ENCODE measurements at places on chromosomes 3 and 15. TPM values are rescaled to one million over a fixed set of nuclear protein-coding genes. Genes with fewer than 3 reads are reported as not detected.

SCAMP5 gene
- 43.3 TPM for total RNA-seq

DNA sequence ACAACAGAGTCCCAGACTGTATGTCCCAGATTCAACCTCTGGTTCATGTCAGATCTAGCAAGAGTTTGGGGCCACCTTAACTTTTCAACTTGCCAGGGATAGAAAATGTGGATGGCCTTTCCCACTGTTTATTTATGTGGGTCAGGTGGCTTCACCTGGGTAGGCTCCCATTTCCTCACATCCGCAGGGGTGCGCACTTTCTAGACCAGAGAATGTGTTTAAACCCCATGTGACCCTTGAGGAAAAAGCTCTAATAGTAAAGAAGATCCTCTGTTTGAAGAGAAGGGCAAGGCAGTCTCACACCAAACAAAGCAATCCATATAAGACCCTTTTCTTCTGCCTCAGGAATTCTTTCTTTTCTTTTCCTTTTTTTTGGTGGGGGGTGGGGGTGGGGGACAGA lies 167.2 kb upstream of the TSC22D2 start:
- DNase-seq: peak; percentile 52
- H3K27ac ChIP-seq: no peak overlapping the region
- no peaks in the 10 kb centered on the region for H3K36me3 ChIP-seq
- H3K27me3 ChIP-seq: no peaks in the 10 kb centered on the region

GRCh38 chr3:149245738-149246451 lies 24.3 kb upstream of the CP start:
- no peak overlapping the region for H3K4me3 ChIP-seq
- no peak for DNase-seq
- H3K27me3 ChIP-seq: peaks cover 31% of the 10 kb centered on the region
- H3K27ac ChIP-seq: no peak overlapping the region

DNA sequence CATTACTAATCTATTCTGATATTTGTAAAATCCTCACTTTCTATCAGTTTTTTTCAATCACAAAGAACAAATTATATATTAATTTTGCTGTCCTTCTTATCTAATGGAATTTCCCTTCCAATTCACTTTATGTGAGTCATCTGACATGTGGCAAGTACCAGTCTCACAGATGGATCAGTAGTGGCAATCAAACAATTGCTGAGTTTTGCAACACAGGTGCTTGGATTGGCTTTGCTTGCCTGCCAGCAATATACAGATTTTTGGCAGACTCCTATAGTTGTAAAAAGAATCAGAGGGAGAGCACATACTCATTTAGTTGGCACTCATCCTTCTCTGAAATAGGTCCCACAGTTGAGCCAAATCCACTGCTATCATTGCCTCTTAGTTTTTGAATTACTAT lies 83.7 kb downstream of the BCHE start:
- no peak for DNase-seq
- peaks cover 8% of the 10 kb centered on the region for H3K4me1 ChIP-seq
- no peak overlapping the region for H3K4me3 ChIP-seq
- H3K36me3 ChIP-seq: no peaks in the 10 kb centered on the region
- no peaks in the 10 kb centered on the region for H3K27me3 ChIP-seq
- H3K27ac ChIP-seq: no peak overlapping the region

TMCO5A gene
- total RNA-seq: not detected

All from GM23338 (cell line).